ENCODE measurements at places on chromosomes 11 and 22. TPM values are rescaled to one million over a fixed set of nuclear protein-coding genes. Genes with fewer than 3 reads are reported as not detected.

DNA sequence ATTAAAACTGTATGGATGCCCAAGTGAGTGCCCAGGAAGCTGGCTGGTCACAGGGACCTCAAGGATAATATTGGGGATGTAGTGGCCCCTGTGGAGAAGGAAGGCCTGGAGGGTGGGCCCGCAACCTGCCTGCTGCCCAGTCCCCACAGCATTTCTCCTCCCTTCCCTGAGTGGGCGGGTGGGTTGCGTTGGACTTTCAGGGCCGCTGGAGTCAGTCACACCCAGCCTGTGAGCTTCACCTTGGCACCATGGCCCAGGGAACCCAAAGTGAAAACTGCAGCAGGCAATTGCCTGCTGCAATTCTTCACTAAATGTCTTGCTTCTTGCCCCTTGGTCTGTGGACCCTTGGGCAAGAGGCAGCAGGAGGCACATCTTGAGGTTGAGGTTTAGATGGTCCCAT lies 4.7 kb downstream of the GNAZ start:
- H3K36me3 ChIP-seq = no peaks in the 10 kb centered on the region
- no peak overlapping the region for H3K4me3 ChIP-seq
- H3K4me1 ChIP-seq = peaks cover 33% of the 10 kb centered on the region

DNA sequence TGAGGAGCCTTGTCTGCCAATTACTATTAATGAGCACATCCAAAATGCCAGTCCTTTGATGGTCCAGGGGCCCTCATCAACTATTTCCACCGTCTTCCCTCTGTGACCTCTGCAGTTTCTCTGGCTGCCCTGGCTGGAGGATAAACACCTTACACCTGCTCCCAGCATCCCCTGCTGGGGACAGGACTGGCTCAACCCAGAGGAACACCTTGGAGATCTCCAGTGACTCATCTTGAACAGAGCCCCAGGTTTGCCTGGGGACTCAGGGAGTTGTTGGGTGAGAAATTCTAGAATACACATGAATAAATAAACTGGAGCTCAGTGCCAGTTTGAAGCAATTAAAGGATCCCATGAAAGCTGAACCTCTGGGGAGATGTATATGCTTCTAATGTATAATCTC lies 24.0 kb upstream of the ELF5 start:
- no peaks in the 10 kb centered on the region for H3K36me3 ChIP-seq
- H3K4me1 ChIP-seq = no peaks in the 10 kb centered on the region

DNA sequence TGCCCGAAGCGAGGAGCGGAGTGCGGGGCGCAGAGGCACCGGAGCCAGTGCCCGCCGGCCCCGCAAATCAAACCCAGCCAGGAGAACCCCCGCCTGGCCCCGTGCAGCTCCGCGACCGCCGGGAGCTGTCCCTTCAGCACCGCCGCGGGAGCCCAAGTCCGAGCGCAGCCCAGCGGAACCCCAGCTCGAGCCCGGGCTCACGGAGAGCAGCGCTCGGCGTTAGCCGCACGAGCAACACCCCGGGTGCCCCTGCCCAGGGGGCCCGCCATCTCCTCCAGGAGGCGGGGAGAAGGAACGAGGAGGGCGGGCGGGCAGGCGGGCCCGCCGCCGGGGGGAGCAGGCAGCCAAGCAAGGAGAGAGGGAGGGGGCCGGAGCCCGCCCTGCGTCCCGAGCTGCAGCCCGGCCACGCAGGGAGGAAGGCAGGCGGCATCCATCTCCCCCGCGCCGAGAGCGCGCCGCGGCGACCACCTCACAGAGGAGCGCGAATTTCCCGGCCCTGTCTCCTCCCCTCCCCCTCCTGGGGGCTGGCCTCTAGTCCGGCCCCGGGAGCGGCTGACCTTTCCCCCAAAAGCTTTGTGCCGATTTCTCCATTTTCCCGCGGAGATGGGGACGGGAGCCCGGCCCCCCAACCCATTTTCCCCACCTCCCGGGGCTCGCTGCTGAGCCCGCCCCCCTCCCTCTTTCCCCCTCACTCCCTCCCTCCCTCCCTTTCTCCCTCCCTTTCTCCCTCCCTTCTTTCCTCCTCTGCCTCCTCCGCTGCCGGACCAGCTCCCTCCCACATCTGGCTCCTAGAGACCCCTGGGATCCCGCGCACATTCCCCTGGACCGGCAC lies 621 bp downstream of the KCNC1 start:
- peaks cover 30% of the 10 kb centered on the region for H3K27me3 ChIP-seq
- H3K27ac ChIP-seq = no peak overlapping the region
- peak overlapping the region; percentile 59 for H3K4me3 ChIP-seq

GRCh38 chr11:126079621-126080124 lies 17.0 kb upstream of the CDON start:
- no peak overlapping the region for H3K4me3 ChIP-seq
- H3K27me3 ChIP-seq = peaks cover 8% of the 10 kb centered on the region
- no peak for DNase-seq
- no peak overlapping the region for H3K27ac ChIP-seq

- no peaks in the 10 kb centered on the region for H3K27me3 ChIP-seq
- peaks cover 10% of the 10 kb centered on the region for H3K4me1 ChIP-seq
- H3K4me3 ChIP-seq = no peak overlapping the region
- no peak for DNase-seq
Measured at GRCh38 chr11:61870541-61871031, 20.8 kb downstream of the FADS3 start.

DNA sequence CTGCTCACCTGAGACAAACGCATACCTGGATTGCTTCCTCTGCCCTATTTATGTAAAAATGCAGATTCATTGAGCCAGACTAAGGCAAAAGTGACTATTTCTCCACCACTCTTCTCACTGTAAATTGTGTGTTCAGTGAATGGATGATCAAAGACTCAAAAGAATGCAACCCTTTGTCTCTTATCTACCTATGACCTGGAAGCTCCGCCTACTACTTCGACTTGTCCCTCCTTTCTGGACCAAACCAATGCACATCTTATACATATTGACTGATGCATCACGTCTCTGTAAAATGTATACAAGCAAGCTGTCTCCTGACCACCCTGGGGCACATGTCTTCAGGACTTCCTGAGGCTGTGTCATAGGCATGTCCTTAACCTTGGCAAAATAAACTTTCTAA lies 418.0 kb upstream of the SYN3 start:
- H3K4me3 ChIP-seq = no peak overlapping the region
- peak overlapping the region; percentile 2 for H3K27ac ChIP-seq
- peaks cover 4% of the 10 kb centered on the region for H3K4me1 ChIP-seq
- H3K27me3 ChIP-seq = no peaks in the 10 kb centered on the region

- H3K4me3 ChIP-seq = no peak overlapping the region
- H3K27ac ChIP-seq = no peak overlapping the region
- H3K27me3 ChIP-seq = no peaks in the 10 kb centered on the region
- H3K4me1 ChIP-seq = no peaks in the 10 kb centered on the region
Measured at GRCh38 chr11:83659466-83659865, 373.3 kb upstream of the CCDC90B start.

- H3K4me1 ChIP-seq = no peaks in the 10 kb centered on the region
- H3K27me3 ChIP-seq = no peaks in the 10 kb centered on the region
- no peak overlapping the region for H3K27ac ChIP-seq
- no peak overlapping the region for H3K4me3 ChIP-seq
Measured at GRCh38 chr22:39209756-39210155, 35.0 kb downstream of the PDGFB start.

DNA sequence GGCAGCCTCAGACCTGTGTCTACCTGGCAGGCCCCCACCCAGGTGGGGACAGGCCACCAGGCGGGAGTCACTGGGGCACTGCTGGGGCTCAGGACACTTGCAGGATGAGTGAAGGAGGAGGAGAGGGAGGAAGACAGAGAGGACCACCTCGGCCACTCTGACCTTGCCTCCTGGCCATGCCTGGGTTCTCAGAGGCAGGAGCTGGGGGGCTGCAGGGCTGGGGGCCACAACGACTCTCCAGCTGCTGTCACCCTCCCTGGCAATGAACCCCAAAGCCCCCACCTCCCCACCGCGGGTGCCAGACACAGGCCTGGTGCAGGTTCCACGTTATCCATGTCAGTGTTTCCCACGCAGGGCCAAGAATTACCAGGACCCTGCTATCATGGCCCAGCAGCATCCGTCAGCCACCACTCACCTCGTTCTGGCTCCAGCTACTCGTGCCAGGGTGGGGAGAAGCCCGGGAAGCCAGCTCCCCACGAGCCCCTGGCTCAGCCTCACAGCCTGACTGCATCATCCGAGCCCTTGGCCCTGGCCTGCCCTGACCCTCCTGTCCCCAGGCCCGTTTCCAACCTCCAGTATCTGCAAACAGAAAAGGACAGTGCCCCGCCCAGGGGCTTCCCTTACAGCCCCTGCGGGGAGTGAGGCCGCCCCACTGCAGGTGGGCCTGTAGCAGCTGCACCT lies 62.4 kb downstream of the BRD1 start:
- H3K27me3 ChIP-seq = no peaks in the 10 kb centered on the region
- no peak overlapping the region for H3K27ac ChIP-seq
- no peaks in the 10 kb centered on the region for H3K36me3 ChIP-seq
- DNase-seq = peak; percentile 21

DNA sequence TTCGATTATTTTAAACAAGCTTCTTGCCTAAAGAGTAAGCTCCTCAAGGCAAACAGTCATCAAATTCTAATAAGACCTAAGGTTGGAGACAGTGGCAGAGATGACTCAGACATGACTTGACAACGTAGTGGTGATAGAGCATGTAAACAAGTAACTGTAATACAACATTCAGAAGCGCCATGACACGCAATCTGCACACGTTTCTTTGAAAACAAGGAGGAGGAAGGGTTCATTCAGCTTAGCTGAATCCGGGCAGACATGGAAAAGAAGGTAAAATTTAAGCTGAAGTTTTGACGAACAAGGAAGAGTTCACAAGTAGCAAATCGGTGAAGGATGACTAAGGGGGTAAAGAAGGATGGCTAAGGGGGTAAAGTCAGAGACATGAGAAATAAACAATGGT lies 152.4 kb upstream of the ZC3H12C start:
- H3K4me3 ChIP-seq = no peak overlapping the region
- DNase-seq = no peak
- H3K27me3 ChIP-seq = no peaks in the 10 kb centered on the region
- H3K27ac ChIP-seq = no peak overlapping the region

GRCh38 chr11:64638018-64638665 lies 47.1 kb downstream of the SLC22A12 start:
- H3K27me3 ChIP-seq = peaks cover 7% of the 10 kb centered on the region
- H3K27ac ChIP-seq = no peak overlapping the region
- no peaks in the 10 kb centered on the region for H3K36me3 ChIP-seq
- no peaks in the 10 kb centered on the region for H3K4me1 ChIP-seq
- no peak overlapping the region for H3K4me3 ChIP-seq
- no peak for DNase-seq

GRCh38 chr11:109697140-109697843 lies 275.3 kb downstream of the C11orf87 start:
- H3K36me3 ChIP-seq = no peaks in the 10 kb centered on the region
- H3K27ac ChIP-seq = no peak overlapping the region
- no peaks in the 10 kb centered on the region for H3K27me3 ChIP-seq

GRCh38 chr22:38811241-38811640 lies 17.3 kb upstream of the DNAL4 start:
- H3K36me3 ChIP-seq = no peaks in the 10 kb centered on the region
- DNase-seq = no peak
- no peaks in the 10 kb centered on the region for H3K4me1 ChIP-seq
- no peak overlapping the region for H3K4me3 ChIP-seq
- H3K27ac ChIP-seq = no peak overlapping the region

Gene DEAF1
- 52.5 TPM for total RNA-seq

Gene GRAMD1B
- 427 TPM for total RNA-seq

Gene MYO7A
- total RNA-seq = 148 TPM

Gene TMEM121B
- total RNA-seq = 1.3 TPM

Gene TBX1
- total RNA-seq = 4.6 TPM

Gene APOL4
- 10.0 TPM for total RNA-seq

Gene TEAD1
- total RNA-seq = 34.2 TPM

Gene C11orf97
- total RNA-seq = not detected

Gene ADM2
- total RNA-seq = 0.25 TPM

Gene OR51I1
- 0.34 TPM for total RNA-seq

Gene SULT4A1
- total RNA-seq = not detected

Gene JAML
- total RNA-seq = 7.6 TPM

Gene LRRC75B
- total RNA-seq = 2.2 TPM

All from adrenal gland (tissue), 19 donors.